ENCODE measurements at places on chromosomes 6 and 20.

DNA sequence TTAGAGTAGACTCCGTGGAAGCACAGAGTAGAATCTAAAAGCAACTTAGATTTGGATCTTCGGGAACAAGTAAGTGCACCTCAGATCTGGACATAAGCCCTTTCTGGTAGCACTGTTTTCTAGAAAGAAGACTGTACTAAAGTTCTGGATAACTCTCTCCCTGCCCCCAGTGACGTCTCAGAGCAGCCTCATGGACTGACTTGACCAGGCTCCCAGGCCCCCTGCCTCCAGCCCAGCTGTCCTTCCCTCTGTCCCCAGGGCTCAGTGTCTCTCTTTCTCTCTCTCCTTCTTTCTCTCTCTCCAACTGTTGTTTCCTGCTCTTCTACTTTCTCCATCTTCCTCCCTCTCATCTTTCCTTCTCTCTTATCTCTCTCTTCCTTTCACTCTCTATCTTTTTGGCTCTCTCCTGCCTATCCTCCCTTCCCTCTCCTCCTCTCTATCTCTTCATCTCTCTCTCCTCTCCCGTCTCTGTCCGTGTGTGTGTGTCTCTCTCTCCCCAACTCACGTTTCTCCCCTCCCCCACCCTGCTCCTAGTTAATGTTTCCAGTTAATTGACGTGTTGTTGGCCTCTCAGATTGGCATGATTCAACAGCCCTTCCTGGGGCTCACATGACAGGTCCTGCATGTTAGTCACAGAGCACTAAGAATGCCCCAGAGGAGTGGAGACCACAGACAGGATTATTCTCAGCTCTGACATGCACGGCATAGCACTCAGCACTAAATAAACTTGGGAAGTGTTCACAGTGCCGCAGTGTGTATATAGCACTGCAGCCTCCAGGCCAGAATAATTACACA is 180.4 kb upstream of the FOXQ1 start:
- DNase-seq, result no peak

GRCh38 chr20:50528804-50529351 is 18.7 kb downstream of the PTPN1 start:
- no peak for DNase-seq

DNA sequence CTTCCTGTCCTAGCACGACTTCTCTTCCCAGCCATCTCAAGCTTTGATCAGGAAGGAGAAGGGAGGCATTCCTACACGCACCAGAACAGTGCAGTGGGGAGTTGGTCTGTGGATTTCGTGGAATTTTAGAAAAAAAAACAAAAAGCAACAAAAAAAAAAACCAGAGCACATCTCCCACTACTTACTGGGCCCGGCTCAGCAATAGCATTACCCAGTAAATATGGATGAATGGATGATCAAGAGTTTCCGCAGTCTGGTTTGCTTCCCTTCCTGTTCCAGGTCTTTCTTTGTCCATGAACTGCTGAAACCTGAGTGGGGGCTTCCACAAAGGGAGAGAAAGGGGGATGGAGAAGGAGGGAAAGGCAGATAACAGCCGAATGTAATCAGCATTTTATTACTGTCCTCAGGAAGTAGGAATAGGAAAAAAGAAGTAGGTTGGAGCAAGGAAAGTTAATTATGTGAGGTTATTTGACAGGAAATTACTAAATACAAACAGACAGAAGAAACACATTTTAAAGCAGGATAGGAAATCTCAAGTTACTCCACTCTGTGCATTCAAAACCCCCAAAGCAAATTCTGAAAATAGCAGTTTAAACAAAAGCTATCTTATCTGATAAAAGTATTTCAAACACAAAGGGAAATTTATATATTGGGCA is 349.0 kb downstream of the PRL start:
- no peak for DNase-seq

- DNase-seq, result no peak
Observed at GRCh38 chr6:80210618-80211017, 104.1 kb downstream of the BCKDHB start.

- peak; percentile 31 for DNase-seq
Observed at GRCh38 chr6:163170294-163170883, 244.1 kb upstream of the QKI start.

DNA sequence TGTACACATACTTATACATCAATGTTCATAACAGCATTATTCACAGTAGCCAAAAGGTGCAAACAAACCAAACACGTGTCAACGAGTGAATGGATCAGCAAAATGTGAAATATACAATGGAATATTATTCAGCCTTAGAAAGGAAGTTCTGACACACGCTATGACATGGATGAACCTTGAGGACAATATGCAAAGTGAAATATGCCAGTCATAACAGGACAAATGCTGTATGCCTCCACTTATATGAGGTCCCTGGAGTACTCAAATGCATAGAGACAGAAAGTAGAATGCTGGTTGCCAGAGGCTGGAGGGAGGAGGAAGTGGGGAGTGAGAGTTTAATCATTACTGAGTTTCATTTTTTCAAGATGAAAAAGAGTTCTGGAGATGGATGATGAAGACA is 37.8 kb upstream of the IGF2R start:
- DNase-seq, result no peak

DNA sequence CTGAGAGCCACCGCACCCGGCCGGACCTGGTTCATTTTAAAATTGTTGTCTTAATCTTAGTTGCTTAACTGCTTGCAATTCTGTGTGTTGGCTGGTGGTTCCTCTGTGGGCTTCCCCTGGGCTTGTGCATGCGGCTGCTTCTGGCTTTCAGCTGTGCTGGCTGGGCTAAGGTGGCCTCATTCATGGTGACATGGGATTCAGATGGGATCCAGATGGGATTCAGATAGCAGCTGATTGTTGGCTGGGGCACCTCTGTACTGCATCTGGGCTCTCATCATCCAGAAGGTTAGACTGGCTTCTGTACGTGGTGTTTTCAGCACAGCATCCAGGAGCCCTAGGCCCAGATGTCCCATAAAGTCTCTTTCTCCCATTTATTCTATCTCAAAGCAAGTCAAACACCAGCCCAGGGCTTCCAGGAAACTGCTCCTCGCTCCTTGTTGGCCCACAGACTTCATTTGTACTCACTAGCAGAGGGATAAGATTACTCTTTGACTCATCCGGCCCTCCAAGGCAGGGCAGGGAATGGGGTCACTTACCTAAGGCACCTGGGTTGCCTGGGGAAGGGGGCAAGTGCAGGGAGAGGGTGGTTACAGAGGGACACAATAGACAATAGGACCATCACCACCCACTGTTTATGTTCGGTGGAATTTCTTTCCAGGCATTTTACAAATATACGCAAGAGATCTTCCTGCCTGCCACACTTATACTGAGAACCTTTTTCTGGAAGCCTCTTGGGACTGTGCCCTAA is 10.2 kb upstream of the PEDS1 start:
- DNase-seq, result no peak

DNA sequence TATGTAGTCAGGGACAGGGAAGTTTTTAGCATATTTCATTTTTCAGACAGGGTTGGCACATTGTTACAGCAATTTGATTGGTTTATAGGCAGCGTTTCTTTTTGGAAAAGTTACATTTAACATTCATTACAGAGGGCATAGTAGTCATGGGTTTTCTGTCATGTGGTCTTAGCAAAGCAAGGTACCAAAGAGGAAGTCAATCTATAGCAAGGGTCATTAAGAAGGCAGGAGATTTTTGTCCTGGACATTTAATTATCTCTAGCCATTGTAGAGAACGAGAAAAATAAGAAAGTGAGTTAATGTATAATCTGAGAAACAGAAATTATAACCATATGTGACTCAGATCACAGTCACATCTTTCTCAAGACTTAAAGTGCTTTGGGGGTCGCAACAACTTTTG is 47.4 kb downstream of the TPD52L1 start:
- no peak for DNase-seq

DNA sequence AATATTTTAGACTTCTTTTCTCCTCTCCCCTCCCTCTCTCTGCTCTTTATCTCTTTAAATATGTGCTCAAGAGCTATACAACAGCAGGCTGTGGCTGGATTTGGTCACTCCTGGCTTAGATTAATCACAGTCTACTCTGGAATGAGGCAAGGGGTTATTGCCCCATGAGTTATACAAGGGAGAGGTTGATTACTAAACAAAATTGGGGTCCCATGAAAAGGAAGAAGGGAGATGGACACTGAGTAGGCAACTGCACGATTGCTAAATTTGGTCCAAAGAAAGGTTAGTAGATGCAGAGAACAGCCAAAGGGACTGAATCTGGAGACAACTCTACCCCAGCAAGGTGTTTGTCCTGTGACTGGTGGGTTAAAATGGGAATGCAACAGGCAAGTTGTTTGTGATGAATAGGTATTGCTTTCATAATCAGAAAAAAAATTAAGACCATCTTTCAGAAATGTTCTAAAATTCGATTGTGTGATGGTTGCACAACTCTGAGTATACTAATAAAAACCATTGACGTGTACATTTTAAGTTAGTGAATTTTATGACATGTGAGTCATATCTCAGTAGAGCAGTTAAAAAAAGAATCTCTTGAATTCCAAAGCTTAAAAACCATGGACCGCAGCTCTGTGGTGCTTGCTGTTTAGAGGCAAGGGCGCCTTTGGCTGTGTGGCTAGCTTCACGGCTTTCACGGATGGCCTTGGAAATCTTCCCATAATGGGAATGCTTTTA is 57.1 kb downstream of the KIZ start:
- DNase-seq, result no peak

DNA sequence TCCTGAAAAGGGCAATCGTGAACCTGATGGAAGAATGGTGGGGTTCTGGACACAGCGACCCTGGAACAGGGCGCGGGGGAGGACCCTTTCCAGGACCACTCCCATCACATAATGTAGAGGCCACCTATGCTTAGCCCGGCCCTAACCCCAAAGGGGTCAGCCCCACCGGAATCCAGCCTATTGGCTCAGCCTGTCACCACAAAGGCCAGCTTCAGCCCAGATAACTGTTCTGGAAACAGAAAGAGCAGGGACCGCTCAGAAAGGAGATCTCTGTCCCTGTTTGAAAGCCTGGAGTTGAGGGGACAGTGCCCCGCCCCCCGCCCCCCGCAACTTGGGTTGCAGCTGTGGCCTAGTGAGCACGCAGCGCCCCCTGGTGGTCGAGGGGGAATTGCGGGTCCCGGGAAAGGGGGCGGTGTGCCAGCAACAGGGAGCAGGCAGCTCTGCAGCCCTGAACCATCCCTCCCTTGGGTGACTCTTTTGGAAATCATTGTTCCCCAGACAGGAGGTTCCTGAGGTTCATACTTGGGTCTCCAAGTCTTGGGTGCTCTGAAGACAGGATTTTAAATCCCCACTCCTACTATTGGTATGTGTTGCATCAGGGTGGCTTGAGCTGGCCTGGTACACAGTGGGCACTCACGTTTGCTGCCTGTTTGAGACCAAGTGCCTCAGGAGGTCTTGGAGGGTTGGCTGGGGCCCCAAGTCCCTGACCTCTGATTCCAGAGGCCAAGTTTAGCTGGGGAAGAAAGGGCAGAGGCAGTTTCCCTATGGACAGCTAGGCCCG is 1.5 kb downstream of the SIGLEC1 start:
- peak; percentile 26 for DNase-seq

DNA sequence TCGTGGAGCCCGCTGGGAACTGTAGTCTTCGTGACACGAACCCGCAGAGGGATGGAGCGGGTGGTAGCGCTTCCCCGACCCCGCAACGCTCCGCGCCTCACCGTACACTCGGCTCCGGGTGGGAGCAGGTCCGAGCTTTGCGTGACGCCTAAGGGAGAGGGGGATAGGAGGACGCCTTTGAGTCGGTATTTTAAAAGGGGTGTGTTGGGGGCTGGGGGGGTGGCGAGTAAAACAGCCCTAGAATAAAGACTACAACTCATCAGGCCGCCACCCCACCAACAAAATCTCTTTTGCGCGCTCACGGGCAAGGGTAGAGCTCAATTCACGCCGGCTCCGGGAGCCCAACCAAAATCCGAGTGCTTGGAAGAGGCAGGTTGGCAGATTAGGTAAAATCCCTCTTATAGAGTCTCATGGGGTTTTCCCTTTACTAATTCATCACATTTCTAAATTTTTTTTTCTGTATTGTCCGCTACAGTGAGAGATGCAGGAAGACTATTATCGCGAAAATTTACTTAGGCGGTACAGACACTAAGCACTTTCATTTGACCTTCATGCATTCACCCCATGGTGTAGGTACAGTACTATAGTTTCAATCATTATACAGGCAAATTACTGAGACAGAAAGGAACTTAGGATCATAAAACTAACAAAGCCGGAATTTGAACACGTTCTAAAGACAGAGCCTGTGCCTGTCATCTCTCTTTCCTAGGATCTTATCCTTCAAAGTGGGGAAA is 706 bp upstream of the SNX14 start:
- no peak for DNase-seq

DNA sequence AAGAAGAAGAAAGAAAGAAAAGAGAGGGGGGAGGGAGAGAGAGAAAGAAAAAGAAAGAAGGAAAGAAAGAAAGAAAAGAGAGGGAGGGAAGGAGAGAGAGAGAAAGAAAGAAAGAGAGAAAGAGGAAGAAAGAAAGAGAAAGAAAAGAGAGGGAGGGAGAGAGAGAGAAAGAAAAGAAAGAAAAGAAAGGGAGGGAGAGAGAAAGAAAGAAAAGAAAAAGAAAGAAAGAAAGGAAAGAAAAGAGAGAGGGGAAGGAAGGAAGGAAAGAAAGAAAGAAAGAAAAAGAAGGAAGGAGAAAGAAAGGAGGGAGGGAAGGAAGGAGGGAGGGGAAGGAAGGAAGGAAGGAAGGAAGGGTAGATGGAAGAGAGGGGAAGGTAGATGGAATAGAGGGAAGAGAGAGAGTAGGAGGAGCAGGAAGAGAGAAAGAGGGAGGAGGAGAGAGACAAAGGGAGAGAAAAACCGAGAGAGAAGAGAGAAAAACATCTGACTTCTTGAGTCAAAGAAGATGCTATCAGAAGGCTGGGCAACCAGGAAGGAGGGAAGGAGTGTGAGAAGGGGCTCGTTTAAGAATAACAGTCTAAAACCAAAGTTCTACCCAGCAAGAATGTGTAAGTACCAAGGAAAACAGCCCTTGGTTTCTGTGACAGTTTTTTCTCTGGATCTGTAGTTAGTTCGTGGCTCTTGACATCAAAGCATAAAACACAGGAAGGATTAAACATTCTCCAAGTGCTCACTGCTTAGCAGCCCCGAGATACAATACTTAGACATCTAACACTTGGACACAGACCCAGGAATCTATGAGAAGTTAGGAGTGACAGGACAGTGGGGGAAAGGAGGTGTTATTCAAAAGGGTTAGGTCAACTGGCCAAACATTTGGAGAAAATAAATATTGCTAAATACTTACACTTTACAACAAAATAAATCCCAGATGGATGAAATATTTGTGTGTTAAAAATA is 131.9 kb upstream of the STMND1 start:
- DNase-seq, result no peak

DNA sequence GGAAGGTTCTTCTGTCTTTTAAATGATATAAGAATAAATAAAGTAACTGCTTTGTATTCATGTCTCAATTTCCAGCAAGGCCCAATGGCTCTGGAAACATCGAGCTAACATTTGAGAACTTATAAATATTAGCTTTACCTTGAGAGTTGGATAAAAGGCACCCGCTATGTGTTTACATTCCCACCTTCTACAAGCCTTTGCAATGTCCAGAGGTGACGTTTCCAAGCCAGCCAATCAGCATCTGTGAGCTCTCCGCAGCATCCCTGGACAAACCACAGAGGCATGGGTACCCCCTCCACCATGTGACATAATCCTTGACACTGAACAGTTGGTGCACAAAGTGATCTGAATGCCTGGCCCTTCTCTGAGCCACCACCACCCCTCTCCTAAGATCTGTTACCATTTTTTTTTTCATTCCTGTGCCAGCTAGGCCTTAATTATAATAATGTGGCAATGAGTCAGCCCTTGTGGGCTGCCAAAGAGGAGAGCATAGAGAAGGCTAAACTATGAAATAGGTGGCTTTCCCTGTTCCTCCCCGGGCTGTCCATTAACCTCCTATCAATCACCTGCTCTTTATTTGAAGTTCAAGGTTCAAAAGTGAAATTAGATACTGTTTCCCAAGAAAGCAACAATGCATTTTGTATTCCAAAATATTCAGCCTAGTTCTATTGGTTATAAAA is 4.1 kb downstream of the CBLN4 start:
- no peak for DNase-seq

Measured in GDM1 (cell line).